ENCODE measurements at places on chromosomes 13 and 19.

DNA sequence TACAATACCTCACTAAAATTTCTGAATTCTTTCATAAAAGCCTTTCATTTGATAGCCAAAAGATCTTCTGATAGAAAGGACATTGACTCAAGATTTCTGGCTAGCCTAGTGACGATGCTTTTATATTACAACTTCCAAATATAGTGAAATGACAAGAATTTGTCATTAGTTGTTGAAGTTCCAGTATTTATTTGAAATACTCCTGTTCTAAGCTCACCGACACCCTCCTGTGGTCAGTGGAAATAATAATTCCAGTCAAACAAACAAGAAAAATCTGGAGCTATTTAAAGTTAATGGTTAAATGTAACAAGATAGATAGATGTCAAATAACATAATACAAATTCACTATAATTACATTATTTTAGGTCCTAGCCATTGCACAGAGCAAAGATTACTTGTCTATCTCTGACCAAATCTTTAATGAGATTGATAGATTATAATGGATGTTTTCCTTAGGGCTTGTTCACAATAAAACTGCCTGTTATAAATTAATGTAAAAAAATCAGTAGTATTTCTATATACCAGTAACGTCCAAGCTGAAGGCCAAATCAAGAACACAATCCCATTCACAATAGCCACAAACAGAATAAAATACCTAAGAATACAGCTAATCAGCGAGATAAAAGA is 195.5 kb downstream of the RGCC start:
- DNase-seq, result peak; percentile 37

DNA sequence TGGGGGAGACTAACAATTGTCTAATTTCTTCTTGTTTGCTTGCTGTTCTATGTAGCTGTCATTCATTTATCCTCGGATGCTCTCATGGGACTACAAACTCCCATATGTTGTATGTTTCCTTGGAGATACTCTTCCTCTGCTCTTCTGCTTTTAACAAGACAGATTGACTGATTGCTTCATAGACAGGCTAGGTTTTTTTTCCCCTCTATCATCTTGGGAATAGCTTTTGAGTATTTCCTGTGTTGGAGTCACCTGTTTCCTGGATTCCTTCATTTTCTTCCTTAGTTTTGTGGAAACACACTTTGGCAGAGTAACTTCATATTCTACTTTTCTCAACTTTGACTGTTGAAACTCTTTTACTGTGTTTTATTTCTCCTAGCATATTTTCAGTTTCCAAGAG is 27.6 kb downstream of the EDNRB start:
- DNase-seq, result no peak

GRCh38 chr13:29817604-29818378 is 32.6 kb downstream of the UBL3 start:
- no peak for DNase-seq

- no peak for DNase-seq
These were observed 8.9 kb upstream of the ZNF527 start for GRCh38 chr19:37361994-37362393.

- DNase-seq, result no peak
These were observed 98.3 kb downstream of the SLITRK6 start for GRCh38 chr13:85700906-85701305.

GRCh38 chr19:7515645-7516151 is at the start of gene ZNF358:
ZNF358 (plus strand) TSS chr19:7516103; CDS start chr19:7519243, 3,140 bp downstream.
- DNase-seq, result peak; percentile 64

DNA sequence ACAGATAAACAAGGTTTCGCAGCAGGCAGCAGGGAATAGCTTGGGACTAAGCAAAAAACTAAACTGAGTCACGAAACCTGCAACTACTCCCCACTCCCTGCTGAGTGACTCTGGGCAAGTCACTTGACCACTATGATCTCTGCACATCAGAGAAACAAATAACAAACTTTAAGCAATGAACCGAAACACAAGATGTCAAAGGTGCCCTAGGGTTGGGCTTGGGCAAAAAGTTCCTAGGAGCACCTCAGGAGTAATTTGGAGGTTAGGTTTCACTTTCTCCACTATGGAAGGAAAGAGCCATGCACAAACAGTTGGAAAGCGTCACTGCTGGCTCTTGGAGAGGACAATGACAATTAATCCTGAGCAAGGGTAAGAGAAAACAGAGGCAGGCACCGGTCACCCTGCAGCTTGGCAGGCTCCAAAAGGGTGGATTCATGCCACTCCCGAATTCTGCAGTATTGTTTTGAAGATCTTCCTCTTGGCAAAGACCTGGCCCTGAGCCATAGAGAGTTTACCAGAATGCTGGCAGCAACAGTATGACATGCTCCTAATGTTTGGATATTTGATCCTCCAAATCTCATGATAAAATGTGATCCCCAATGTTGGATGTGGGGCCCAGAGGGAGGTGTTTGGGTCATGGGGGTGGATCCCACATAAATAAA is 60.3 kb downstream of the CRYL1 start:
- DNase-seq, result no peak

DNA sequence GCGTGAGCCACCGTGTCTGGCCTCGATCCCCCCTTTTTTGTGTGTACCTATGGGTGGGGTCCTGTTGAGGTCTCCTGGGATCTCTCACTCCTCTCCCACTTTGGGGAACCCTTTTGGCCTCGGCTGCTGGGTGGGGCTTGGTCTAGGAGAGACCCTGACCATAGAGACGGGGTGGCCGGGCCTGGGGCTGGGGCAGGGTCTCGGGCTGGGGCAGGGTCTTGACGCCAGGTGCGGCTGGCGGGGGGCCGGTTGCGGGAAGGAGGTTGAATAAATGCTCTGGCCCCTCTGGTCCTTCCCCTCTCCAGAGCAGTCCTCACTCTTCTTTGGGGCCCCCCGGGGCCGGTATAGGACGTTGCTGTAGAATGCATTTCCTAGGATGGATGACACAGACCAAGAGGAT is 9.7 kb downstream of the TMIGD2 start:
- DNase-seq, result no peak

DNA sequence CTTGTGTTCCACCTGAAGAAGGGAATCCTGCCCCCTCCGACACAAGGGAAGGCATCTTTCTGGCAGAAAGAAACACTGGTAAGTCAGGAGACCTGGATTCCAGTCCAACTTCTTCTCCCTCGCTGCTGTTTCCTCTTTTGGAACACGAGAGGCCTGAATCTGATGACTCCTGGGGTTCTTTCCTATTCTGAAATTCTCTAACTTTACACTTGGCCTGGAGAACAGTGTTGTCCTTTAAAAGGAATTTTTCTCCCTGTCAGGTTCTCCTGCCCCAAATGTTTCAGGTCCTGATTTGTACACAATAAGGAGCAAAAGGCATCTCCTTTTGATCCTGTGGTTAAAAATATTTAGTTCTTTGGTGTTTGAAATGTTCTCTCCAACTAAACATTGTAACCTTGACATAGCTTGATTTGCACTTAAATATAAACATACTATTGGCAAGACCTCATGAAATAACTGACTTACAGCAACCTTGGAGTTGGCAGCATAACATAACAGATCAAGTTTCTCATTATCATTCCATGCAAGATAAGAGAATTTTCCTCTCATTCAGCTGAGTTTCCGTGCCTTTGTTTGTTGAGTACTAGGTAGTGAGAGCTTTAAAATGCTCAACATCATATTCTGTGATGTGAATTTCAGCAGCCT is 244.8 kb downstream of the COG6 start:
- no peak for DNase-seq

- DNase-seq, result no peak
These were observed 81.1 kb upstream of the SERP2 start for GRCh38 chr13:44292545-44292944.

DNA sequence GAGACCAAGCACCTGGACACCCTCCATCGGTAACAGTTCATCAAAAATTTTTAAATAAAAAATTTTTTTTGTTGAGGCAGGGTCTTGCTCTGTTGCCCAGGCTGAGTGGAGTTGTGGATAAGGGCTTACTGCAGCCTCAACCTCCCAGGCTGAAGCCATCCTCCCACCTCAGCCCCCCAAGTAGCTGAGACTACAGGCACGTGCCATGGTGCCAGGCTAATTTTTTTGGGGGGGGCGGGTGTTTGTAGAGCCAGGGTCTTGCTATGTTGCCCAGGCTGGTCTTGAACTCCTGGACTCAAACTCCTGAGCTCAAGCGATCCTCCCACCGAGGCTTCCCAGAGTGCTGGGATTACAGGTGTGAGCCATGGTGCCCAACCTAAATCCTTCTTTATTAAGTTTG is 4.7 kb downstream of the LGALS7B start:
- DNase-seq, result no peak

DNA sequence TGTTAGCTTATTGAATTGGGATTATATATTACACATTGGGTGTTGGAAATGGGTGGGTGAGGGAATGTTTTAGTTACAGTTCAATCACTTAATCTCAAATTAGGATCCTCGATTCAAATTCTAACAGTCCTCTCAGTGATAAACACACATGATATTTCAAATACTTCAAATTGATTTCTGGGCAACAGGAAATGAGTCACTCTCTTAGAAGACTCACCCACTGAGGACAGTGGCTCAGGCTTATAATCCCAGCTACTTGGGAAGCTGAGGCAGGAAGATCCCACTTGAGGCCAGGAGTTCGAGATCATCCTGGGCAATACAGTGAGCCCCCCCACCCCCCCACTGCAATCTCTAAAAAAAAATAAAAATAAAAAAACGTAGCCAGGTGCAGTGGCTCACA is 435.3 kb downstream of the KLF12 start:
- no peak for DNase-seq

- DNase-seq, result no peak
These were observed 241.4 kb downstream of the ENOX1 start for GRCh38 chr13:43545317-43545874.

Data from NCI-H2081 (cell line).